Activated T-helper 1 cell treated with anti-CD3 and anti-CD28 coated beads, Interleukin-12 subunit alpha, Interleukin-12 subunit beta, Interleukin-2, Interleukin-4 antibody, amounts not matched to agents 30 ng/mL and 10 ng/mL and 1 ng/mL, durations not matched to agents 14 hours and 24 hours and 36 hours (primary cell): ENCODE measurements at places on chromosomes 2 and 18.

DNA sequence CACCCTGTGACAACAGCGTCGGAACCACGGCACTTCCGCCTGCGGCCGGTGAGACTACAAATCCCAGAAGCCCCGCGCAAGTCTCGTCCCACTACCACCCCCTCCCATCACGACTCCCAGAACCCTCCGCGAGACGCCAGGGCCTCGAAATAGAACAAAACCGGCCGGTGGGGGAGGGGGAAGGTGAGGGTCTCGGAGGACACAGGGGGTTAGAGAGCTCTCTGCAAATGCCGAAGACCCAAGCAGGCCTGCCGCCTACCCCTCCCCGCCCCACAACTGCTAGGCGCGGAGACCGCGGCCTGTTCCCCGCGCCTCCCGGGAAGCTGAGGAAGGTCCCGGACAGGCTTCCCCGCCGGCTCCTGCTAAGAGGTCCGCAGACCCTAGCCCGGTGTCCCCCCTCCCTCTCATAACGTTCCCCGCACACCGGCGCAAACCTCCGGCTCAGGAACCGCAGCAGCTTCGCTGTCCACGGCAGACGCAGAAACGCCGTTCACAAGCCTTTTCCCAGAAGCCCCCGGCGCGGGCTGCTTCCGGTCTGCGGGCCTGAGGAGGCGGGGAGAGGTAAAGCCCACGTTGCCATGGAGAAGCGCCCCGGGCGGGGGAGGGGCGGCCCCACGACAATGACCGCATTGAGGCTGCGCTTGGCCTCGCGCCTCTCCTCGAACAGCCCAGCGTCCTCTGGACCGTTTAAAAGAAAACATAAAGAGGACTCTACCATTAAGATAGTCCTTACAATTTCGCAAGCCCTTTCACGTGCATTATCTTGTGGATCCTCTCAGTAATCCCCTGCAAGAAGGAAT is at the start of gene ZNF24:
TSS of gene ZNF24 (minus strand) at position 485 of the 800 bp plus-strand sequence. CDS start 3,770 bp downstream, outside the sequence.
- DNase-seq: peak; percentile 90

DNA sequence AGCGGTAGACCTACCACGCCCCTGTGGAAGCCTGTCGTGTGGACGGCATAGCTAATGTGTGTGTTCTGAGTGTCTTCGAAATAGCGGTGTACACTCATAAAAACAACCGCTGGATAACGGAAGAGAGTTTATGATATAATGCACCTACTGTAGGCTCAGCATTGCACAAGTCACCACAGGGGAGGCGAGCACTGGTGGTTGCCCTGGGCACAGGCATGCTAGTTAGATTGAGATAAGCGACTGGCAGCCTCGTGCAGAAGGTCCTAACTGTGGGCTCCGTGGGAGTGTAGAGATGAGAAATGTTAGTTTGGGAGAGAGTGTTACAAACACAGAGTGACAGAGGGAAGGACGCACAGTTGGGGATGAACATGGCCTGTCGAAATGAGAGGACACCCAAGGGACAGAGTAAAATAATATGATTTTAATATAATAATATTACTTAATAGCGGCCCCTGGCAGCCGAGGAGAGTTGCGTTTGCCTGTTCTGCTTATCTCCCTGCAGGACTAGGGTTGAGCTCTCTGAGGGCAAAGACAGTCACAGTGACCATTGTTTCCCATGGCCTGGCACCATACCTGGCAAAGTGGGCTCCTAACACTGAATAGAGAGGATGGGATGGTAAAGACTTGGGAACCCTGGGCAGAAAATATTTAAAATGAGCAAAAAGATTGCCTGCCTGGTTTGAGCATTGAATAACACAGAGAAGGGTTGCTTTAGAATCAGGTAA is 204.2 kb downstream of the GBX2 start:
- DNase-seq: no peak

- no peak for DNase-seq
Observed at GRCh38 chr2:173990245-173990644, 25.1 kb upstream of the SP3 start.

DNA sequence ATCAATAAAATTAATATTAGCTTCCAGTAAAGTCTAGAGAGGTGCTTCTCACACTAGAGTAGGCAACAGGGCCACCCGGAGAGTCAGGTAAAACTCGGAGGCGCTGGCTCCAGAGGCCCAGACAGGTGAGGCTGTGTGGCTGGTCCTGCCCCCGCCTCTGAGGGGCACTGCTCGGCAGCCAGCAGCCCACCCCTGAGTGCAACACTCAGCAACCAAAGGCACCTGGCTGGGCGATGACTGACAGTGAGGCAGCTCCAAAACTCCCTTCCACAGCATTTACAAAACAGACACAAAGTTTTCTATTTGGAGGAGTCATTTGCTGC is 138.8 kb upstream of the ID2 start:
- no peak for DNase-seq

DNA sequence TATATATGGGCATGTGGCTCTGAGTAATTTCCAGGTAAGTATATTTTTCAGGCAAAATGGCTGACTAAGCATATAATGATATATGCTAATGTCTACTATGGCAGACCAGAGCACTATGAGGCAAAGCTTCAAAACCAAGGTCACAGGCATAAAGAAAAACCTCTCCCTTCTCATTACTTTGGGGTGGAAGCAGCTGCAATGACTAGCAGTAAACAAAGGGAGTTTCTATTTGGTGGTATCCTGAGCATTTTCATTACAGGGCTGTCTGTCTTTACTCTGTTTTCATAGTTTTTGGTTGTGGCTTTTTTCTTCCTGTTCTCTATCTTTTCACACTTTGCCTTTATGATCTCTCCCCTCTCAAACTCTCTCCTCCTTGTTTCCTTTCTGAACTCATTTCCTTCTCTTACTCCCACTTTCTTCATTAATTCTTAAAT is 15.6 kb downstream of the PDE6D start:
- DNase-seq: no peak

GRCh38 chr2:25453199-25453905 is 111.6 kb upstream of the DNMT3A start:
- peak; percentile 24 for DNase-seq

DNA sequence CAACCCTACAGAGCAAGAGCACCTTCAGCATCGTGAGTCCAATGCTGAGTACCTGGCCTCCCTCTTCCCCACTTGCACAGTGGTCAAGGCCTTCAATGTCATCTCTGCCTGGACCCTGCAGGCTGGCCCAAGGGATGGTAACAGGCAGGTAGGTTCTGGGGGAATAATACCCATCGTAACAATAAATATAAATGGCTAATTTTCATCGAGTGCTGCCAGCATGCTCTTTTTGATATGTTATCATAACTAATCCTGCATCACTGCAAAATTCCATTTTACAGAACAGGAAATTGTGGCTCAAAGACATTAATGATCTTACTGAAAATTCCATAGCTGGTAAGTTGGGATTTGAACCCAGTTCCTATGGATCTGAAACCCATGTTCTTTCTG is 22.2 kb downstream of the STEAP3 start:
- no peak for DNase-seq

- no peak for DNase-seq
Observed at GRCh38 chr2:165762723-165763122, 31.3 kb downstream of the GALNT3 start.

- DNase-seq: no peak
Observed at GRCh38 chr2:97662386-97662894, 1.4 kb downstream of the ACTR1B start.

GRCh38 chr2:7724336-7724735 is 807.1 kb downstream of the RNF144A start:
- DNase-seq: no peak

DNA sequence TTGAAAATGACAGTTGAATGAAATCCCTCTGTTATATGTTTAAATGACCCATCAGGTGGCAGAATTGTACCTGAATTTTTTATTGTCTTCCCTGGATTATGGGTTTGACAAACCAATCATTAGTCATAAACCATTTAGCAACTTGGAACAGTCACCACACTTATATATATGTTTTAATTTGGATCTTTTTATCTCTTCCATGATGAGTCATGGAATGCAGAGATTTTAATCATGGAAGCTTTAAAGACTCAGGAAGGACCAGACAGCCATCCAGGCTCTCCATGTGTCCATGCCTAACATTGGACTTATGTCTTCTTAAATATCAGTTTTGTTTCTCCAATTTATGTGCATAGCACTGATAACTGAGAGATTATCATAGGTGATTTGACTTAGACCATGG is 188.3 kb upstream of the ZSWIM2 start:
- DNase-seq: no peak

- no peak for DNase-seq
Observed at GRCh38 chr2:238202326-238203093, 985 bp downstream of the ILKAP start.

DNA sequence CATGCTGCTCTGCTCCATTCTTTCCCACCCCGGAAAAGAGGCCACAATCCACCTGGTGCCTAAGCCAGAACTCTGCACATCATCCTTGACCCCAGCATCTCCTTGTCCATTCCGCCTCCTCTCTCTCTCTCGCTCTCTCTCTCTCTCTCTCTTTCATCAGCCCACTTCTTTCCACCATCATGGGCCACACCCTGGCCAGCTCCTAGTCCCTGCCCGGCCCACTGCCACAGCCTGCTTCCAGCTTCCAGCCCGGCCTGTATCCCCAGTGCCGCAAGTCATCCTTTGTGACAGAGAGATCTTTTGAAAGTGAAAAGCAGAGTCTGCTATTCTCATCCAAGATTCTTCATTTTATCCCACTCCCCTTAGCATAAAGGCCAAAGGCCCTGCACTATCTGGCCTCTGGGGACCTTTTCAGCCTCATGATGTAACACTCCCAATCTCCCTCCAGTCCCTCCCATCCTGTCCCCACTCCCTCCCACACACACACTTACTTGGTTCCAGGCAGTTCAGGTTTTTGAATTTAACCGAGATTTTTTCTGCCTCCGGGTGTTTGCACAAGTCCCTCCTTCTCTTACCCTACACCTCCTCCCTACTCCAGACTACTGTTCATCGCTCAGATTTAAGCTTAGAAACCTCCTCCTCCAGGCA is 214.0 kb downstream of the EN1 start:
- no peak for DNase-seq

- DNase-seq: no peak
Observed at GRCh38 chr2:26887151-26887550, 39.2 kb downstream of the DPYSL5 start.

DNA sequence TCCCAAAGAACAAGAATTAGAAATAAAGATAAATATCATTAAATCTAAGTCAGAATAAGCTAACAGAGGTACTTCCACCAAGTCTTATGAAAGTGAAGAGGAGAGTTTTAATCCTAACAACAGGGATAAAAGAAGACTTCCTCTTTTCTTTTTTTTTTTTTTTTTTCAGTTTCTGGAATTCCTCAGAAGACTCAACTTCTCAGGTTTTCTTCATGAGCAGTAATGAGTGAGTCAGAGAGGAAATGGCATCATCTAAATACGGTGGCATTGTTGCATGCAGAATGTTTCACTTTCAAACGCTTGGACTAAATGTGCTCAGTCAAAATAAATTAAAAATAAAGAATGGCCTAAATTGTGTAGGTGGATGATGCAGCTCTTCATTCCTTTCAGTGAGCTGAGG is 45.6 kb upstream of the ARHGAP15 start:
- no peak for DNase-seq

DNA sequence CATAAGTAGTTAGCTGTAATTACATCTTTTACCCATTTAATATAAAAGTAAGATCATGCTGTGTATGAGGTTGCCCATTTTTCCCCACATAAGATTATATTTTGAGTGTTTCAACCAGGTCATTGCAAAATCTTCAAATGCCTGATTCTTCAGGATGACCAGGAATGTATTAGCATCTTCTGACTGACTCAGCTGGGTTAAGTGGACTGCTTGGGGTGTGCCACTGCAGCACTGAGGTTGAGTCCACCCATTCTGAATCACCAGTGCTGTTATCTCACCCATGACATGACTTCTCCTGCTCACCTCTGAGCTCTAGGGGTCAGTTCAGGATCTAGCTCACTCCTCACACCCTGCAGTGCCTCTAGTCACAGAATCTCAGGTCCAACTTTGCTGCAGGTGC is 576.7 kb upstream of the ZEB2 start:
- DNase-seq: no peak

GRCh38 chr2:73851274-73851673 is 22.5 kb downstream of the STAMBP start:
- no peak for DNase-seq

- DNase-seq: no peak
Observed at GRCh38 chr2:209351636-209352035, 72.2 kb upstream of the MAP2 start.

DNA sequence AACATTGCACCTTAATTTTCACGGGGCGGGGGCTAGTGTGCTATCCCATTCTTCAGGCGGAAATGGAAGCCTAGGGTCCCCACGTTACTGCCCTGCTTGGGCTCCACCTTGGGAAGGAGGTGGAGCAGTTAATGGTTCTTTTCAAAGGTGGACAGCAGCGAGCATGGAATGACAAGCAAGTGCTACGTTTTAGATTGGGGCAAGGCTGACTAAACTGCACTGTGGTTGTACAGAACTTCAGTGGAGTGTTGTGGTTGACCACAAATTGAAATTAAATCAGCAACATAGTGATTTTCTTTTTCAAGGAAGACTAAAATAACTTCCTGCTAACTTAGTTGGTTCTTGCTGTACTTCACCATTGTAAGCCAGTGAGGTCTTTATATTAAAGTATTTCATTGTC is 47.0 kb downstream of the CHRNA1 start:
- peak; percentile 17 for DNase-seq

DNA sequence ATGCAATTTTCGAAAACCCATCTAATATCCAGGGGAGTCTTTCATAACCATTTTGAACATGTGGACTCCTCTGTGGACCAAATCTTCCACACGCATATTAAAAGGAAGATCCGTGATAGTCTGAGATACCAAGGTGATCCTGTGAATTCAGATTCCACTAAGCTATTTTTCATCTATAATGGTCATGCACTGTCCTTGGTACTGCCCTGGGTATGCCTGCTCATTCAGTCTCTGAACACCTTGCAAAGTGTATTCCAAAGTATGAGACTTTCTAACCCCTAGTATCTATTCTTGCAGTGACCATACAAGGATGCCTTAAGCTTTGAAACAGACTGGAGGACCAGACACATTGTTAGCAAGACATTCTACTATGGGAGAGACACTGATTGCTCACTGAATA is 217.6 kb upstream of the CCDC150 start:
- DNase-seq: no peak

- no peak for DNase-seq
Observed at GRCh38 chr2:221465776-221466175, 106.3 kb downstream of the EPHA4 start.

GRCh38 chr2:177902395-177903163 is 170.0 kb downstream of the PDE11A start:
- no peak for DNase-seq

- DNase-seq: no peak
Observed at GRCh38 chr2:217107480-217107879, 247.6 kb upstream of the TNP1 start.

GRCh38 chr2:42261518-42262195 is 92.5 kb downstream of the EML4 start:
- no peak for DNase-seq

- no peak for DNase-seq
Observed at GRCh38 chr2:219332542-219332941, at the start of gene RESP18. Gene RESP18, minus strand, starts transcription at chr2:219332744.
